Activated T-helper 1 cell treated with Interleukin-2 at 50 U/mL for 16 hours (primary cell): ENCODE measurements at places on chromosomes 4 and X.

- no peak for DNase-seq
Observed at GRCh38 chr4:169791527-169792156, 33.9 kb upstream of the HPF1 start.

DNA sequence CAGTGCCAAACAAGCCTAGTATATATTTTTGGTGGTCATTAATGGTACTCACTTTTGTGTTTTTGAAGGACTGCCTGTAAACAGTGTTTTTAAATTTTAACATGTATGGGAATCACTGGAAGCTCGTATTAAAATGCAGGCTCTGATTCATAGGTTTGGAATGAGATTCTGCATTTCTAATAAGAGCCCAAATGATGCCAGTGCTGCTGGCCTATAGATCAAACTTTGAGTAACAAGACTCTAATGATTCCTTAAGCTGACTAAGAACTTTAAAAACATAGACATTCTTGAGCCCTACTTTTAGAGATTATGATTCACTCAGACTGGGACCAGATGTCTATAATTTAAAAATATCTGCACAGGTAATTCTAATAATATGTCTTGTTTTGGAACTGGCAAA is 823.2 kb upstream of the LCORL start:
- DNase-seq = no peak

DNA sequence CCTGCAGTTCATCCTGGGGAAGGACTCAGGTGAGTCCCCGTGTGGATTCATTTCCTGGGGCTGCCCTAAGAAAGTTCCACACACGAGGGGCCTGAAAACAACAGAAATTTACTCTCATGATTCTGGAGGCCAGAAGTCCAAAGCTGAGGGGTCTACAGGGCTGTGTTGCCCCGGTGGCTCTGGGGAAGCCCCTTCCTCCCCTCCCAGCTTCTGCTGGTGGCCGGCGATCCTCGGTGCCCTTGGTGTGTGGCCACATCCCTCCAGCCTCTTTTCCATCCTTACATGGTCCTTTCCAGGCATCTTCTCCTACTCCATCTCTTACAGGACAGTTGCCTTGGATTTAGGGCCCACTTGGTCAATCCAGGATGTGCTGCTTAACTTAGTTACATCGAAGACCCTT is 15.1 kb downstream of the SH3BP2 start:
- no peak for DNase-seq

GRCh38 chr4:140816806-140817510 is 60.8 kb upstream of the TBC1D9 start:
- no peak for DNase-seq

DNA sequence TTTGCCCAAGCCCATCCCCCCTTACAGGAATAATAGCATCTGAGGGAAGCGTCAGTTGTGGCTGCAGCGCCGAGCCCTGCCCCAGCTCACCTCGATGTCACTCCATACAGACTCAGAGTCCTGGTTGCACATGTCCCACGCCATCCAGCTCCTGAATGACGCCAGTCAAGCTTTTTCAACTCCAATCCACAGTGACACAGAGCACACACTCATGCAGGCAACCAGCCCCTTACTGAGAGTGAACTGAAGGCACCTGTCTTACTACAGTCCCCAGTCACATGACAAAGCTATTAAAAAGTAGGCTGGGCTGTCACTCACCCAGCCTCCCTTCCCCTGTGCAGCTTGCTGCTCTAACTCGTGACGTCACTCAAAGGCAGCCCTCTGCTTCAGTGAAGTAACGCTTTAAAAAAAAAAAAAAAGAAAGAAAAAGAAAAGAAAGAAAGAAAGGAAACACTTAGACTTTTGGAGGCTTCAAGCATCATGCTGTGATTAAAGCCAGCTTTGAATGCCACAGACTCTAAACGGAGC is at the start of gene PPARGC1A:
TSS of gene PPARGC1A (minus strand) at position 234 of the 528 bp plus-strand sequence. CDS start at position 144, 90 bp downstream.
- no peak for DNase-seq

- DNase-seq = no peak
Observed at GRCh38 chrX:21973321-21974010, 33.0 kb downstream of the SMS start.

DNA sequence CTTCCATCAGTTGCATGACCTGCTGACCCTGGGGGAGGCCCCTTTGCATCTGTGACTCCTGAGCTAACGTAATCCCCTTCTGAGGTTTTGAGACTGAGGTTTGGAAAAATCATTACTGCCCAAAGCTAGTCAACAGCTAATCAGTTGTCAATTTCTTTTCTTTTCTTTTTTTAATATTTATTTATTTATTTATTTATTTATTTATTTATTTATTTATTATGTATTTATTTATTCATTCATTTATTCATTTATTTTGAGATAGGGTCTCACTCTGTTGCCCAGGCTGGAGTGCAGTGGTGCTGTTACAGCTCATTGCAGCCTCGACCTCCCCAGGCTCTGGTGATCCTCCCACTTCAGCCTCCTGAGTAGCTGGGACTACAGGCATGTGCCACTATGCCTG is 25.1 kb upstream of the FHL1 start:
- DNase-seq = no peak

DNA sequence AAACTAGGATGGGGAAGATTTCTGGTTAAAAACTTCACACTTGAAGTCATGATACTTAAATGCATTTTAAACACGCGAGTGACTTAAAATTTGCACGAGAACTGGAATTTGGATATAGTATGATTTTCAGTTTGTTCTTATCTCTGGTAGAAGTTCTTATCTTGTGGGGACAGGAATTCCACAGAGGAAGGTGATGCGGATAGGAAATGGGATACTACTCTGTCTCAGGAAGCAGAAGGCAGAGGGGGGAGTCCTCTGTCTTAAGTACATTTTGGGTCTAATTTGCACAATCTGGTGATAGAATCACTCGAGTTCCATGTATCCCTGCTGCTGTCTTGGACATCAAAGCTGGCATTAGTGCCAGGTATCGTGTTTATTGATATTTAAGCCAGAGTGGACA is 53.3 kb downstream of the TLL1 start:
- DNase-seq = no peak

- no peak for DNase-seq
Observed at GRCh38 chr4:48503233-48504025, 13.4 kb downstream of the ZAR1 start.

DNA sequence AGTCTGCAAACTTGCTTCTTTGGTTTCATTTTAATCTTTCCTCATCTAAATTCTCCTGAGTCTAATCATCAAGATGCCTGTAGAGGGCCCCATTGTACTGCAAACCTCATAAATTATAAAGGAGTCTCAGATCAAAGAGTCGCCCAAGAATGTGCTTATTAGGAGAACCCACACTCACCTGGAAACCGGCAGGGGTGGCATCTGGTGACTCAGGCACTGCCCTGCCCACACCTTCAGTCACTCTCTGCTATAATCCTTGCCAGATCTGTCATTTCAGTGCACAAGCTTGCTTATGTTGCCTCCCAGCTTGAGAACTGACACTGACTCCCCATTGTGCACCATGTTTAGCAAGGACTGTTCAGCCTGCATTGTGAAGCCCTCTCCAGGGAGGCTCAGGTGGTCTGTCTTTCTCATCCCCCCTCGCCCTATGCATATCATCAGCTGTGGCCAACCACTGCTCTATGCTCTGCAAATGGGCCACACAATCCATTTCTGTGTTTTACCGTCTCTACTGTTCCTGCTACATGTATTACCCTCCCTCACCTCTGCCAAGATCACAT is 12.4 kb downstream of the EPGN start:
- no peak for DNase-seq

DNA sequence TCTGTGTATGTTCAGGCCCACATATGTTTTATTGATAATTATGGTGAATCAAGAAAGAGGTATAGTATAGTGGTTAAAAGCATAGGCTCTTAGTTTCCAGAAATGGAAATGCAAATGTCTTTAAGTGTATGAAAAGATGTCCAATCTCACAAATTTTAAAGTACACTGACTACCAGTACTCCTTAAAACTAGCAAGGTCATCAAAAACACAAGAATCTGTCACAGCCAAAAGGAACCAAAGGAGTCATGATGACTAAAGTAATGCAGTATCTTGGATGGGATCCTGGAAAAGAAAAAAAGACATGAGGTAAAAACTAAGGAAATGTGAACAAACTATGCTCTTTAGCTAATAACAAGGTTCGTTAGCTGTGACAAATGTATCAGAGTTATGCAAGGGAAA is 661 bp upstream of the RBM41 start:
- DNase-seq = no peak

DNA sequence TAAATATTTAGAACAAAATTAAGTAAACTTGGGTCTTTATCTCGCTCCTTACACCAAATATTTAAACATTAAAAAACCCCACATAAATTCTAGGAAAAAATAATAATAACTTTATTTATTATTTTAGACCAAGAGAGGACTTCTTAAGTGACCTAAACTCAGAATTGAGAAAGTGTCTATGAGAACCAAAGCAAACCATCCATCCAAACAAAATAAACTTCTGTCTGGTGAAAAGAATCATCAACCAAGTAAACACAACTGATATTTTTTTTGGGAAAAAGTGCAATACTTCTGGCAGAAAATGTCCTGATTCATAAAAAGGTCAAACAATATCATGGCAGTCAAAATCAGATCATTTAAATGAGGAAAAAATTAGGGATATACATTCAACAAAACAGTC is 533.0 kb downstream of the SPRY1 start:
- no peak for DNase-seq

DNA sequence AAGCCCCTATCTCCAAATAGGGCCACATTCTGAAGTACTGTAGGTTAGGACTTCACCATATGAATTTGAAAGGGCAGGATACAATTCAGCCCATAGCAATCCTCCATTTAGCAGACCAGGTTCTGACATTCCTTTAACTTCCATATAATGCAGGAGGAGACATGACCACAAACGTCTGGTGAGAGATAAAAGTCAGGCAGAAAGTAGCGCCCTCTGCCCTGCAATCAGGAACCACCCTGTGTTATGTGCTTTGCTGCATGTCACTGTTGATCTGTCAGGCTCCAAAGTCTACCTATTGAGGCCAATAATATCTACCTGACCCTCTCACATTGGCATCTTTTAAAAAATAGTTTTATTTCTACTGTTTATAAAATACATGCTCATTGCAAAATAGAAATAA is 30.2 kb upstream of the SEPSECS start:
- DNase-seq = no peak

GRCh38 chr4:143424276-143424675 is 87.6 kb downstream of the GAB1 start:
- DNase-seq = no peak

- no peak for DNase-seq
Observed at GRCh38 chr4:146522869-146523205, 1.1 kb upstream of the SLC10A7 start.

DNA sequence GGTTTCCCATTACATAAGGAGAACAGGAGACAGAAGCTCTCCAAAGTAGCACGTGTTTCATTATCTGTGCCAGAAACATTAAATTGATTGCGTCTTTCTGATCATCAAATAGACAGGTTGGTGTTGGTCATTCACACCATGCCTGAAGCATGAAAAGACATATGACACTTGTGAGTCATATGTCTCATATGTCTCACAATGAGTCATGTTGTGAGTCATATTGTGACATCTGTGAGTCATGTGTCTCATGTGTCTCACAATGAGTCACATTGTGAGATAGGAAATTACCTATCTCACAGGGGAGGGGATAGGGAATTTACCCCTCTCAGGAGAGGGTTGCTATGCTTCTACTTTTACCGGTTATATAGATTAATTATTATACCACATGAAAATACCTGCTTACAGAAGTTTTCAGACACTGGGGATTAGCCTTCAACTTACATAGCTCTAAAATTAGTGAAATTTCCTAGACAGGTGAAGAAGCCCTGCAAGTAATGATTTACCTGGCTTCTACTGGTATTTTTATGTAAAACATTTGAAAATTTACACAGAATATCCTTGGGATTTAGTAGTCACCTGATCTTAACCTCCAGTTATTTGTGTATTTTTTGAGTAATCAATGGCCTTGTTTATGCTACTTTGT is 80.8 kb downstream of the NPFFR2 start:
- DNase-seq = no peak

DNA sequence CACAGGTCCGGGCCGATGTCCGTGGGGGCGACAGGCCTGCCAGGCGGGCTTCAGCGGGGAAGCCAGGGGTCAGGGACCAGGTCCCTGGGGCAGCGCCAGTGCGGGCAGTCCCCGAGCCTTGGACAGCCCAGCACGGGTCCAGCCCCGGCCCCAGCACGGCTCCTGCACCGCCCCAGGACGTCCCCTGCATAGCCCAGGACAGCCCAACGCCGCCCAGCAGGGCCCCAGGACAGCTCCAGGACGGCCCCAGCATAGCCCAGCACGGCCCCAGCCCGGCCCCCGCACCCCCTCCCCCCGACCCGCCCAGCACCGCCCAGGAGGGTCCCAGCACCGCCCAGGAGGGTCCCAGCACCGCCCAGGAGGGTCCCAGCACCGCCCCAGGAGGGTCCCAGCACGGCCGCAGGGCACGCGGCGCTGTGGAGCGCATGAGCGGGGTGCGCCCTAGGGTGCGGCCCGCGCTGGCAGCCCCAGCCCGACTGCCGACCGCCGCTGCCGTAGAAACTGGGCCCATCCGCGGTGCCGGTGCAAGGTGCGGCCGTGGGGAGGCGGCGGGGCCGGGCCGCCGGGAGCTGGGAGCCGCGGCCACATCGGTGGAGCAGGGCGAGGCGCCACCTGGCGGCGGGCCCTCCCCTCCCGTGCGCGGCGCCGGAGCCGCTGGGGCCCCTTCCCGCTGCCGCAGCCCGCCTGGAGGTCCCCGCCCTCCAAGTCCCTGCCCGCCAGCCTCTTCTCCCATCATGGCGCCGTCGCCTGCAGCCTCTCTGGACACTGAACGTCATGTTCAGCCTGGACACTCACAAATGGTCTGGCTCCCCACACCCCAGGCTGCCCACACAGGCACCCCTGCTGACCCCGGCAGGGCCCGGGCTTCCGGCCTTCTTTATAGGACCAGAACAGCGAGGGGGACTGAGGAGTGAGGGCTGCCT is 106.8 kb upstream of the NKX1-1 start:
- DNase-seq = peak; percentile 9

- DNase-seq = no peak
Observed at GRCh38 chr4:87525636-87526295, 3.4 kb downstream of the SPARCL1 start.

DNA sequence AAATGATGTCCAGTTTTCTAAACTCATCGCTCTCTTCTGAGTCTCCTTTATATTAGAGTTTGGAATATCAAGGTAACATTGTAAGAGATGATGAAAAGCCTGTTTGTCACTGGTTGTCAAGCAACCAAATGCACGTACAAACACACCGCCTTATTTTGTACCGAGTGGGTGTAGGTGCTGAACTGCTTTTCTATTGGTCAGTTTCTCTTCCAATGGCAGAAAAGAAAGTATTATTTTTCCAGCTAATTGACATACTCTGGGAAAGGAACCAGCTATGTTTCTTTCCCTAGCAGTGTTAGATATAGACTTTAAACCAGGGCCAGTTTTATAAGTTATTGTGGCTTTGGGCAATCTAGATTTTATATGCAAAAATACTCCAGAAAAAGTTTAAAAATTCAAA is 6.6 kb upstream of the PPM1K start:
- no peak for DNase-seq
